ENCODE measurements at places on chromosomes 16 and 17.
A peak's percentile ranks its signal among the peaks of the same experiment; 100 is the strongest.

GRCh38 chr16:48110982-48111381, 44.8 kb downstream of the ABCC12 start:
- no peak for DNase-seq

DNA sequence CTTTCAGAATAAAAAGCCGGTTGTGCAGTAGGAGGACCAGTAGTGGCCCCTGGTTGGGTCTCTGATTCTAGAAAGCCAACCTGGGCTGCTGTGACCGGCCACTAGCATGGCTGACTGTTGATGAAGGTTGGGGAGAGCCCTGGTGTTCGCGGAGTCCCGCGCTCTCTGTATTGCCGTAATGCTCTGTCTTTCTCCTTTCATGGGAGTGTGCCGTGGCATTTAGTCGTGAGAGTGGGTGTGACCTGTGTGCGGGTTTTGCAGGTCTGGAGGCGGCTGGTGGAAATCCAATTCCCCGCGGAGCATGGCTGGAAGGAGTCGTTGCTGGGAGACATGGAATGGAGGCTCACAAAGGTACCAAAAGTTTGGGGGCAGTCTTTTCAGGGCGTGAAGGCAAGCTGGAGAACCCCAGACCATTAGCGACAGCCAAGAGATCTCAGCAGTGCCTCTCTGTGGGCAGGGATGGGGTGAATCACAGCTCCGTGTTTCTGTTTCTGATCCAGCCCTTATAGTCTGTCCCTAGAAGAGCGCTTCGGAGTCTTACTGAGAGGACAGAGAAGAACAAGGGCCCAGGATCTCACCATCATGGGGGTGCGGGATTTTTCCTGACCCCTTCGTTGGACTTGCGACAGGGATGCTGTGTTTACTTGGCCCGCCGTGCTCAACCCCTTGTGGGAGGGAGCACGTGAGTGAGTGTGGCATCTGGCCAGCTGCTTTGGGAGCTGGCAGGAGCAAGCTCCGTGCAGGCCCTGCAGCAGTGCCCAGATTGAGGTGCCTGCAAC, 56.5 kb downstream of the RNF213 start:
- DNase-seq, result no peak

- no peak for DNase-seq
Measured at GRCh38 chr16:3458852-3459361, 15.4 kb downstream of the NAA60 start.

DNA sequence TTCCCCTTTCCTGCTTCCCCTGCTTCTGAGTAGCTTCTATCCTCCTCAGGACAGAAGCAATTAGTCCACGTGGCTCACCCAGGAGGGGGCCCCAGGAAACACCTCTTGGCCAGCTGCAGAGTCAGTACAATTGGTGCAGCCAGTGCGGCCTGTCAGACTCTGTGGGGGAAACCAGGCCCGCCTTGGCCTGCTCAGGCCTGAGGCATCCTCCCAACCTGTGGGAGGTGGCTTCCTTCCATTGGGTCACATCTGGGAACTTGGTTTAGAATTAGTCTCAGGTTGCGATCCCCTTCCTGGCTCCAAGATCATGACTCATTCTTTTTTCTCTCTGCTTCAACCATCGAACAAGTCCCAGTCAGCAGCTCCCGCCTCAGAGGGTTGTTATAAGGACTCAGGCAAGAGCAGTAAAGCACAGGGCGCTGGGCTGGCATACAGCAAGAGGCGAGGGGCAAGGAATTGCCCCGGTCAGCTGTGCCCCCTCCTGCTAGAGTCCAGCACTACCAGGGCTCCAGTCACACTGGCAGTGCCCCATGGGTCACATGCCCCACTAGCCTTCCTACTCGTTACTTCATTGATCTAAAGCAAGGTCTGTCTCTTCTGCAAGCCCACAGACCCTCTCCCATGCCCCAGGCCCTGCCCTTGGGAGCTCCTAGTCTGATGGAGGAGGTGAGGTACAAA, 8.1 kb upstream of the EPX start:
- peak; percentile 15 for DNase-seq

GRCh38 chr16:4015275-4016004, 100.8 kb downstream of the ADCY9 start:
- DNase-seq, result no peak

DNA sequence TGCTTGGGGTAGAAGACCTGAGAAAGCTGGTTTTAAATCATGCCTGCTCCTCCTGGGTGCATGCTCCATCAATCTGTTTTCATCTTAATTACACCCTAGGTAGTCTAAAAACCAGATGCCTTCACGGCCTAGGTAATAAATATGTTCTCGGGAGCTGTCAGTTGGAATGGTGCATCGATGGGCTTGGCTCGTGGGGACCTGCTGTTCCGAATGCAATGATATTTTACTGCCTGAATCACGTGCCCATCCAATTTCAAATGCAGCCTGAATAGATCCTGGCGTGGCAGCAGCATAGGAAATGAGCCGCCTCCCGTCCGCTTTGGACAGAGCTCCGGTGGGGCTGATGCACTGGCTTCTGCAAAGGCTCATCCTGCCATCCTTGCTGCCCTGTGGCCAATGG, 18.8 kb upstream of the FAAP100 start:
- no peak for DNase-seq
